NCI-H1048 (cell line): ENCODE measurements at places on chromosomes 13 and 19.

DNA sequence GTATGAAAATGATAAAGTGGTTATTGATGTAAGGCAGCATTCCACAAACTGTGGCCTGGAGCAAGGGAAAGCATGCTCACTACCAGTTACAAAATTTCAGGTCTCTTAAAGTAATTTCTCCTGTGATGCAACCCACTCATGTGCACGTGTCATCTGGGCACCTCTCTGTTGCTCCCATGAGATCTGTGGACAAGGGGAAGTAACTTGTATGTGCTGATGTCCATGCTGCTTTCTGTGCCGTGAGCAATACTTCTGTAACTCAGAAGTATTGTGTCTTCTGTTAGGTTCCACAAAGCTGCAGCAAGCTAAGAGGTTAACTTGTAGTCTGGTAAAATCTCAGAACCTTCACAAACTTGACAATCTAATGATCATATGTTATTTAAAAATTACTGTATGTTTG, 930.0 kb upstream of the SLITRK6 start:
- no peak for DNase-seq

GRCh38 chr19:10642473-10643171, 11.5 kb upstream of the ILF3 start:
- DNase-seq = no peak

DNA sequence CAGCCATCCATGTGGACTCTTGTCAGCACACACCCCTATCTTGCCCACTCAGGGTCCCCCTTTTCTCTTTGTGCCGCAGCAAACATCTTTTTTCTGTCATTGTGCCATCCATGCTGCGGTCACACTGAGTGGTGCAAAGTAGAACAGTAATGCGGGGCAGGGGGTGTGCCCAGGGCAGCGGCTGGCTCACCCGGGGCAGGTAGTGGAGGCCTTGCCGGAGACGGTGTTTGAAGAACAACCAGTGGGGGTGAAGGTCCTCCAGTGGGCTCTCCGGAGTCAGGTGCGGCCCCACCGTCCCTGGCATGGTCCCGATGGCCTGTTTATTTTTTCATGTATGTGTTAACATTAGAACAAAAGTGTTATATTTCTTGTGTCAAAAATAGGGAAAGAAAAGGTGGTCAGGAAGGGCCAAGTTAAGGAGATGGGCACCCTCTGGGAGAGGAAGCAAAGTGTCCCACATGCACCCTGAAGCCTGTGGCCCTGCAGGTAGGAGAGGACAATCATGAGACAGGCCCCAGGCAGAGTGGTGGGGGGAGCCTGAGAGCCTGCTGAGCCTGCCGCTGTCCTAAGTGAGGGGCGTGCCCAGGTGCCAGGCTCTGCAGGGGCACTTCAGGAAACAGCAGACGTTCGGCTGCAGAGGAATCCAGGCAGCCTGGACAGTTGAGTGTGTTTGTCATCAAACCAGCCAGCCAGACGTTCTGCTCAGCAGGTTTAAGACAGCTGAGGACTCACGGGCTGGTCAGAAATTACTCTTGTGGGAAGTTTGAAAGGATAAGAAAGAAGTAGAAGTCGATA, 12.3 kb downstream of the TSSK6 start:
- no peak for DNase-seq

GRCh38 chr19:49805822-49806619, 7.1 kb downstream of the FUZ start:
- no peak for DNase-seq

- no peak for DNase-seq
Observed at GRCh38 chr19:51467864-51468544, 9.8 kb upstream of the SIGLEC8 start.

DNA sequence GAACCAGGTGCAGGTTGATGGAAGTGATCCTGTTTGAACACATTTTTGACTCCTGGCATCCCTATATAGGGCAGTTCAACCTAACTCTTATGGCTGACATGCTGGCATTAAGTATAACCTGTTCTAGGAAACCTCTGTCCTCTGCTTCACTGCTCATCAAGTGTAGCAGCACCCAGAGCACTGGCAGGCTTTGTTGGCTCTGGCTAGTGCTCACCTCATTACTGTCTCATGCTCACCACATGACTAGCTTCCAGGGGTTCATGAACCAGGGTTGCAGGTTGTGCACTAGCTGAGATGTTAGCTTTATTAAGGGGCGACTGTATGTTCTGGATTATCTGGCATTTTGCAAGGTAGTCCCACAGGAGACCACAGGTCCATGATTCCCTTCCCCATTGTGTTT, 63.6 kb downstream of the B3GLCT start:
- DNase-seq = no peak

DNA sequence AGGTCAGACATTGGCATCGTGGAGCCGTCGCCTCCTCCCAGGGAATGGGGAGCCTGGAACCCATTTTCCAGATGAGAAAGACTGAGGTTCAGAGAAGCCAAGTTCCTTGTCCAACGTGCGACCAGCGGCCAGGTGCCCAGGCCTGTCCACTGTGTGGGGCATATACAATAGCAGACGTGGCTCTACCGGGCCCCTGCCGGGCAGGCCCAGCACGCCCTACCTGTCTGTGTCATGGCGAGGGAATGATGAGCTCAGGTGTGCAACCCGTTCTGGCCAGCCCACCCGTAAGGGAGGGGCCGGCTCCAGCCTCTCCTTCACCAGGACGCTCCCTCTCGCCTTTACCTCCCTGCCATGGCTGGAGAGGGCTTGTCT, 837 bp downstream of the GNA15 start:
- DNase-seq = no peak
